ENCODE measurements at places on chromosomes 3 and 15.

DNA sequence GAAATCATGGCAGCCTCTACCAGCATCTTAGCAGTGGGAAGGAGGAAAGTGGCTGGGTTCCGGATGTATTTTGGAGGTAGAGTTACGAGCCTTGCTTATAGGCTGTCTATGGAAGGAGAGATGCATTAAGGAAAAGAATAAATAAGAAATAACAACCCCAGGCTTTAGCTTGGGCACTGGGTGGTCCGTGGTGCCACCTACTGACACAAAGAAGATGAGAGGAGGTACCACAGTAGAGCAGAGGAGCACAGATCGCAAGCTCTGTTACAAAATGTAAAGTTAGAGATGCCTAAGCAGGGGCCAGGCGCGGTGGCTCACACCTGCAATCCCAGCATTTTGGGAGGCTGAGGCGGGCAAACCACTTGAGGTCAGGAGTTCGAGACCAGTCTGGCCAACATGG, 74.8 kb downstream of the TMEM39A start:
- DNase-seq: no peak

DNA sequence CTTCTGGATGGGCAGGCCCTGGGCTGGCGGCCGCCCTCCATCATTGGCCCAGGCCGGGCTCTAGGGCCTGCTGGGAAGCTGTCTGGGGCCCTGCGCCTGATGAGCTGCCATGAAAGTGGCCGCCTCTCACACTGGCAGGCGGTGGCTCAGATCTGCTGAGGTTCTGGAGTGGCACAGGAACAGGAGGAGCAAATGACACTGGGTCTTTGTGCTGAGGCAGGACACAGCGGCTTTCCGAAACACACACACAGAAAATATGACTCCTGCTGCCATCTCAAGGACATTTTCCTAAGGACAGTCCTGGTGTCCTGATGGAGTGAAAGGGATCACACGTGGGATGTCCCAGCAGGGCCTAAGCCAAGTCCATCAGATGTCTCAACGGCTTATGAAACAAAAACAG, 103.5 kb downstream of the NUP210 start:
- DNase-seq: no peak

DNA sequence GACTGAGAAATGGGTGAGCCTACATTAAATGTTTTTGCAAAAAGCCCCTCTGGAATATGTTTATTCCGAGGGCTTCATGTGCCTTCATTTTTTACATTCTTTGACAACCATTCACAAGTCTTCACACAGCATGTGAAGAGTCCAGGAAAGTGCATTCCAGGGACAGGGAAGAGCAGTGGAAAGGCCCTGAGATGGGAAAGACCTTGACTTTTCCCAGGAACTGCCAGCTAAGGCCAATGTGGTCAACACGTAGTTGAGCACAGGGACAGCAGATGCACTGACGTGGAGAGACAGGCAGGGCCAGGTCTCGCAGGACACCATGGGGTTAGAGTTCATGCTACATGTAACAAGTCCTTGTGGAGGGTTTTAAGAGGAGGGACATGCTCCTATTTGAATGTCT, 21.7 kb downstream of the SSR3 start:
- DNase-seq: no peak

GRCh38 chr3:60053526-60054265, 1003.9 kb upstream of the CFAP20DC start:
- DNase-seq: no peak

GRCh38 chr15:40878785-40879184, 4.8 kb upstream of the RHOV start:
- DNase-seq: no peak

GRCh38 chr3:127799476-127800222, 22.7 kb downstream of the MGLL start:
- no peak for DNase-seq
